ENCODE measurements at places on chromosomes 6 and 20. TPM values are rescaled to one million over a fixed set of nuclear protein-coding genes. Genes with fewer than 3 reads are reported as not detected.

DNA sequence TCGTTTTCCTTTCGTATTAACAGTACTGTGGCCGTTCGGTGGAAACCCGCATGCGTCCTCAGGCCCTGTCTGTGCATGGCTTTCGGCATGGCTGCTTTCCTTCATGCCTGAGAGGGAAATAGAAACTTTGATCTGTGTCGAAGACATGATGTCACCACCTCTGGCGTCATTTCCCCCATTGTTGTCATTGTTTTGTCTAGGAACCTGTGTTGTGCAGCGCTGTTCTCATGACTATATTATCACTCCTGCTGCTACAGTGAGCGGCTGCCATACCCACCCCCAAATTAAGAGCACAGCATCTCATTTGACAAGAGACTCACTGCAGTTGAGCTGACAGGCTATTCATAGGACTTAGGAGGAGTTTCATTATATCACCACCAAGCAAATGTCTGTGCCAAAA, 172.3 kb downstream of the TMEM242 start:
- H3K4me3 ChIP-seq = no peak overlapping the region
- H3K27ac ChIP-seq = no peak overlapping the region
- peaks cover 29% of the 10 kb centered on the region for H3K4me1 ChIP-seq
- H3K27me3 ChIP-seq = peaks cover 7% of the 10 kb centered on the region
- H3K36me3 ChIP-seq = peaks cover 8% of the 10 kb centered on the region

- no peaks in the 10 kb centered on the region for H3K36me3 ChIP-seq
- no peaks in the 10 kb centered on the region for H3K4me1 ChIP-seq
- H3K4me3 ChIP-seq = no peak overlapping the region
- DNase-seq = no peak
Observed at GRCh38 chr6:55972091-55972490, 96.7 kb upstream of the BMP5 start.

- peaks cover 5% of the 10 kb centered on the region for H3K27me3 ChIP-seq
- peak overlapping the region; percentile 45 for H3K27ac ChIP-seq
- no peaks in the 10 kb centered on the region for H3K36me3 ChIP-seq
Observed at GRCh38 chr20:50305636-50306477, 115.2 kb downstream of the CEBPB start.

DNA sequence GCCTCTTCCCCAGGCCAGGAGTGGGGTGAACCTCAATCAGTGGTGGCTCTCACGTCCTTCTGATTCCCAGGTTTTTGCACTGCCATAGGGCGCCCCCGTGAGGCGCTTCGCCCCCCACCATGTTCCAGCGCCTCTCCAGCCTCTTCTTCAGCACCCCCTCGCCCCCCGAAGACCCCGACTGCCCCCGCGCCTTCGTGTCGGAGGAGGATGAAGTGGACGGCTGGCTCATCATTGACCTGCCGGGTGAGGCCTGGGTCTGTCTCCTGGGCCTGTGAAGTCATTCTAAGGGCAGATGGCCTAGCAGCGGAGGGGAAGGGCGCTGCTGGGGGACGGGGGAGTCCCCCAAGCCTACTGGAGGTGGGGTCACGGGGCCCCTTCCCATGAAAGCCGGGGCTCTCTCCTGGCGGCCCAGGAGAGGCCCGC, 4.5 kb downstream of the TP53INP2 start:
- H3K4me1 ChIP-seq = peaks cover 30% of the 10 kb centered on the region
- peak overlapping the region; percentile 99 for H3K27ac ChIP-seq
- H3K4me3 ChIP-seq = peak overlapping the region; percentile 98
- H3K27me3 ChIP-seq = peaks cover 20% of the 10 kb centered on the region
- DNase-seq = peak; percentile 65

DNA sequence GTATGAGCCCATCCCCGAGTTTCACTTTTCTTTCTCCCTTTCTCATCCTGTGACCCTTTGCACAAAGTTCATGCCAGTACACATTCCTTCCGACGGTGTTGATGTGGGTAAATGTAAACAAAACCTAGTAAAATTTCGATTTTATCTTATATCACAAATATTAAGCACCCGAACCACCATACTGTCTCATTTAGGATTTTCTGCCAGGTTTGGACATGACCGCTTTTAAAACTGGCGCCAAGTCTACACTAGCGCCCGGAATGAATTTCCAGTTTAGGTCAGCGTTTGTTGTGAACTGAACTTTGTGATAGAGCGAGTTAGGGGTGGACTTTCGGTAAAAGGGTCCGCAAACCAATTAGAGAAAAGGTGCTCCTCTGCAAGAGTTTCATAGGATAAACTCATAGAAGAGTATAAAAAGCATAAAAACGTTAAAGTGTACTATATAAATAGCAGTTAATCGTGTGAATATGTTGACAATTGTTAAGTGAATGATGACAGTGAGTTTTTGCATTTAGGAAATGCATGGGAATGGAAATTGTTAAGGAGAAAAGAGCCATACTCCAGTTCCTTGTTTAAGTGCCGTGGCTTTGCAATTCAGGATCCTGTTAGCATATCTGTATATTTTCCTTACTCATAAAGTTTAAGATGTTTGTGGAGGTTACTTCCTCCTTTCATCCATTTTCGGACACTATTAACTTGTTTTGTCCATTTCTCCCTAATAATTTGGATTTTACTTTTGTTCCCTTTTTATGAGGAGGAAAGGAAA, 937 bp downstream of the AKAP7 start:
- peaks cover 4% of the 10 kb centered on the region for H3K27me3 ChIP-seq
- H3K4me1 ChIP-seq = peaks cover 1% of the 10 kb centered on the region
- H3K27ac ChIP-seq = peak overlapping the region; percentile 75
- H3K36me3 ChIP-seq = no peaks in the 10 kb centered on the region
- DNase-seq = no peak
- H3K4me3 ChIP-seq = peak overlapping the region; percentile 94

DNA sequence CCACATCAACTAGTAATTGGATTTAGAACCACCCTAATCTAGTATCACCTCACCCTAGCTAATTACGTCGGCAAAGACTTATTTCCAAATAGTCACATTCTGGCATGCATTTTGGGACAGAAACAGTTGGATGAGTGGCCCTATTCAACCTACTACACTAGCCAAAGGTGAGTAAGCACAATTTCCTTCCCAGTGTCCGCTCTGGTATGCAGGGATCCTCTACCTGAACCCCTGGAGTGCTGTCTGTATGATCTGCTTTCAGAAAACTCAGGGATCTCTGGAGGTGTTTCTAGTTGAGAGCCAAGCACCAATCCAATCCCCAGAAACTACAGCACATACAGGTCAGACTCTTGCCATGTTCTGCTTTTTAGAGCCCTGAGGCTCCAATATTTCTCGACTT, 717.4 kb upstream of the MANEA start:
- no peak overlapping the region for H3K4me3 ChIP-seq
- no peak overlapping the region for H3K27ac ChIP-seq
- DNase-seq = no peak
- no peaks in the 10 kb centered on the region for H3K36me3 ChIP-seq

GRCh38 chr6:21754891-21755290, 161.3 kb downstream of the SOX4 start:
- DNase-seq = no peak
- H3K27me3 ChIP-seq = no peaks in the 10 kb centered on the region
- H3K4me1 ChIP-seq = peaks cover 15% of the 10 kb centered on the region
- no peak overlapping the region for H3K4me3 ChIP-seq
- no peak overlapping the region for H3K27ac ChIP-seq
- H3K36me3 ChIP-seq = peaks cover 4% of the 10 kb centered on the region

DNA sequence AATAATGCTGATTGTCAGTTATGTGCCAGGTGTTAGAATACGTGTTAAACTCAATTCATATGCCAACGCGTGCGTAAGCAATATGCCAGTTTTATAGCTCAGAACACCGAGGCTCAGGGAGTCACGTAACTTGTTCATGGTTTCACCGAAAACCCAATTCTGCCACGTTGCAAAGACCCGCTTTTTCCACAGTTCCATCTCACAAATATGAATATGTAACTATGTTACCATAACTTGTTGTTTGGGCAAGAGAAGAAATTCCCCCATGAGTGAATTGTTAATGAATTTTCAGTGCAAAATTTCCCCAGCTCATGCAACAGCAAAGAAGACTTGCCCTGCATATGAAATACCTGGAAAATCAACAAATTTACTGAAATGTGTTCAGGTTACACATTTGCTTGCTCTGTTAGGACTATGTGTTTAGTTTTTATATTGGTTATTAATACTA, 30.1 kb downstream of the SF3B5 start:
- no peaks in the 10 kb centered on the region for H3K36me3 ChIP-seq
- peaks cover 19% of the 10 kb centered on the region for H3K27me3 ChIP-seq
- H3K4me3 ChIP-seq = peak overlapping the region; percentile 80
- H3K27ac ChIP-seq = no peak overlapping the region

- no peaks in the 10 kb centered on the region for H3K4me1 ChIP-seq
- no peaks in the 10 kb centered on the region for H3K36me3 ChIP-seq
- H3K4me3 ChIP-seq = no peak overlapping the region
- no peak for DNase-seq
Observed at GRCh38 chr6:128979071-128979470, 96.1 kb downstream of the LAMA2 start.

- H3K36me3 ChIP-seq = peaks cover 6% of the 10 kb centered on the region
- H3K27ac ChIP-seq = no peak overlapping the region
- no peaks in the 10 kb centered on the region for H3K27me3 ChIP-seq
- no peak for DNase-seq
- no peaks in the 10 kb centered on the region for H3K4me1 ChIP-seq
- H3K4me3 ChIP-seq = no peak overlapping the region
Observed at GRCh38 chr20:39188266-39188765, 226.2 kb downstream of the DHX35 start.

GRCh38 chr20:5949943-5950270, 426 bp downstream of the TRMT6 start:
- H3K27me3 ChIP-seq = peaks cover 5% of the 10 kb centered on the region
- H3K4me1 ChIP-seq = peaks cover 5% of the 10 kb centered on the region
- H3K27ac ChIP-seq = peak overlapping the region; percentile 84
- no peaks in the 10 kb centered on the region for H3K36me3 ChIP-seq
- peak overlapping the region; percentile 99 for H3K4me3 ChIP-seq

GRCh38 chr20:8008733-8009132, 10.8 kb downstream of the TMX4 start:
- H3K36me3 ChIP-seq = no peaks in the 10 kb centered on the region
- DNase-seq = no peak
- no peaks in the 10 kb centered on the region for H3K27me3 ChIP-seq

GRCh38 chr6:24829657-24830056, 30.9 kb upstream of the ARMH2 start:
- no peaks in the 10 kb centered on the region for H3K27me3 ChIP-seq
- H3K4me3 ChIP-seq = no peak overlapping the region
- H3K27ac ChIP-seq = no peak overlapping the region
- H3K4me1 ChIP-seq = no peaks in the 10 kb centered on the region
- DNase-seq = no peak

DNA sequence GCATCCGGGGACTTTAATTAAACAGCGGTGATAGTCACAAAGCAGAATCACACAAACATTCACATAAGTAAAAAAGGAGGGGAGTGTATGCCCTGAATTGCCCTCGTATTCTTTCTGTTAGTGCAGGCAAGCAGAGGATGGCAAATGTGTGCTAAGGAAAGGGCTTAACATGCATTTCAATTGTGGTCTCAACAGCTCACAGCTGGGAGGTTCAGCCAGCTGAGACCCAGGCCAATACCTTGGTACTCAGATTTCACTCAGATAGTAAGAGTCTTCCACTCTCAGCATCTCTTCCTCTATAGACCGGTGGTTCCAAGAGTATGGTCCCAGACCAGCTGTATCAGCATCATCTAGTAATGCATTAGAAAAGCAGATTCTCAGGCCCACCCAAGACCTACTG, 215.1 kb downstream of the PHACTR1 start:
- no peaks in the 10 kb centered on the region for H3K4me1 ChIP-seq
- no peak overlapping the region for H3K27ac ChIP-seq
- no peaks in the 10 kb centered on the region for H3K27me3 ChIP-seq

Gene TENT5A
- total RNA-seq = 2.7 TPM

Gene RSPH9
- 0.22 TPM for total RNA-seq

Gene SCRT2
- 28.0 TPM for total RNA-seq
